Stimulated activated CD8-positive, alpha-beta memory T cell treated with anti-CD3 and anti-CD28 coated beads, Interleukin-4, amount 100 ng/mL, for 1 hour (primary cell): ENCODE measurements at places on chromosomes 13 and 19.

GRCh38 chr19:47473336-47473735 is 1.6 kb upstream of the SLC8A2 start:
- DNase-seq = no peak

- DNase-seq = peak; percentile 55
Measured at GRCh38 chr19:46265217-46265828, 31.5 kb upstream of the HIF3A start.

GRCh38 chr19:28332886-28333285 is 880.1 kb downstream of the UQCRFS1 start:
- DNase-seq = no peak

DNA sequence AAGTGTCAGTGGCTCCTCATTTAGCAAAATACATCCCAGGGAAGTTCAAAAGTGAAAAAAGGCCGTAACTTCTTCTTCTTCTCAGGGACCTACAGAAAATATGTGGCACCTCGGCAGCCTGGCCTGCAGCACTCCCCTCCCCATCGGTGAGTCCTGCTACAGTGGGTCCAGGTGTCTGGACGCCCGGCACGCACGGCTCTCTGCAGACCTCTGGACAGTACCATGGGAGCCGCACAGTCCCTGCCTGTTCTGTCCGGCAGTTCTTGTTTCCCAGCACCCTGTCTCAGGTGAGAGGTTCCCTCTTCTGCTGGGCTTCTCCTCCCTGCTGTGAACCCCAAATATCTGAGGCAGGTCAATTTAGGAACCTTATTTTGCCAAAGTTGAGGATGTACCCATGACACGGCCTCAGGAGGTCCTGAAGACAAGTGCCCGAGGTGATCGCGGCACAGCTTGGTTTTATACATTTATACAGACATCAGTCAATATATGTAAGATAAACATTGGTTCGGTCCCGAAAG is 36.8 kb upstream of the ALOX5AP start:
- no peak for DNase-seq

DNA sequence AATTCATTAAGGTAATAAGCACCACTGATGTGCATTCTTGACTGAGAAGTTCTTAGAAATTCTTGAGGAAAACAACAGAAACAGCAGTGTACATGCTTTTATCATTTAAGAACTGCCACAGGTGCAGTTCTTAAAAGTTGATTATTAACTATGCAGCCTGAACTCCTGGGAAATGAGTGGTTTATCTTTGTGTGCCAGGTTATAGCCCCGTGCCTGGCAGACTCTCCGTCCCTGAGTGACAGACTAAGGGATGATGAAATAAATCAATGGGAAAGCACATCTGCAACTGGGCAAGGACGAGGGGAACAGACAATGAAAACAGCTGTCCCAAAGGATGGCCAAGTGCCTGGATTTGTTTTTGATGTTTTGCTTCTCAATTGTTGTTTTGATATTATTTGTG is 84.4 kb upstream of the SPATA13 start:
- no peak for DNase-seq

DNA sequence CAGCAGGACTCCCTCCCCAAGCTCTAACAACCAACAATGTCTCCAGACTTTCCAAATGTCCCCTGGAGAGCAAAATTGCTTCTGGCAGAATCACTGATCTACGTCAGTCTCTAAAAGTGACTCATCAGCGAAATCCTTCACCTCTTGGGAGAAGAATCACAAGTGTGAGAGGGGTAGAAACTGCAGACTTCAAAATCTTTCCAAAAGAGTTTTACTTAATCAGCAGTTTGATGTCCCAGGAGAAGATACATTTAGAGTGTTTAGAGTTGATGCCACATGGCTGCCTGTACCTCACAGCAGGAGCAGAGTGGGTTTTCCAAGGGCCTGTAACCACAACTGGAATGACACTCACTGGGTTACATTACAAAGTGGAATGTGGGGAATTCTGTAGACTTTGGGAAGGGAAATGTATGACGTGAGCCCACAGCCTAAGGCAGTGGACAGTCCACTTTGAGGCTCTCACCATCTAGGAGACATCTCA is 6.2 kb upstream of the CEACAM5 start:
- DNase-seq = no peak

DNA sequence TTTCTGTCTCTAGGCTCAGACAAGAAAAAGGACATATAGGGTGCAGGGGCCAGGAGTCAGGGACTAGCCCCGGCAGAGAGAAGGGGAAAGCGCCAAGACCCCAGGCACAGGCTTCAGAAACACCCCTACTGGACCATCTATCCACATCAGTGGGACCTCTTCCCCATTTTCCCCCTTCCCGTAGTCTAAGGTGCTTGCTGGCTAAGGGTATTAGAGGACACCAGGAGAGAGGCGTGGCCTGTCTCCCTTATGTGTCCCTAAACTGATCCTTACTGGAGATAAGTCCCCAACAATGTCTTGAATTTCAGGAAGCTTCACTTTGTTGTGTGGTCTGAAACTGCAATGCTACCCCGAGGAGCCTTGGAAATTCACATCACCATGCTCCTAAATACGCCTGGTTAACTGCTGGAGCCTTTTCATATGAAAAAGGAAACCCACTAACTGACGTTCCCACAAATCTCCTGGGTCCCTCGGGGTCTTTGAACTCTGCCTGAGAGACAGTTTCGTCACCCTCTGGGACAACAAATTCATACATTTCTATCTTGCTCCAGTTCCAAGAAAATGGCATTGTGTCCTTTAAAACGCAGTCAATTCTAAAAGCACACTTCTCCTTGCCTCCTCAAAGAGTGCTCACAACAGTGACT is 197.7 kb downstream of the COL4A1 start:
- DNase-seq = no peak

DNA sequence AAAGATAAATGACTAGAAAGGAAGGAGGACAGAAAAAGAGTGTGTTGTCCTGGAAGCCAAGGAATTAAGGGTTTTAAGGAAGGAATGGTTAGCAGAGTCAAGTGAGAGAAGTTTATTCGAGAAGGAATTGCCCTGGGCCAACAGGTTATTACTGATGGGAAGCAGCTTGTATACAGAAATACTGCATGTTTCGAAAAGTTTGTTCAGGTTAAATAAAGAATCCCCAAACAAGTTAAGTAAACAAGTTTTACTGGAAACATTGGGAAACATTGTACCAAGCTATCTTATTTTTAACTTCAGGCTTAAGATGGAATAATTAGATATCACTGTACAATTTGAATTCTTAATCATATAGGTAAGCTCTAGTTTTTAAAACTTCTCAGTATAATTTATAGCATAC is 28.2 kb upstream of the FBXL3 start:
- no peak for DNase-seq

DNA sequence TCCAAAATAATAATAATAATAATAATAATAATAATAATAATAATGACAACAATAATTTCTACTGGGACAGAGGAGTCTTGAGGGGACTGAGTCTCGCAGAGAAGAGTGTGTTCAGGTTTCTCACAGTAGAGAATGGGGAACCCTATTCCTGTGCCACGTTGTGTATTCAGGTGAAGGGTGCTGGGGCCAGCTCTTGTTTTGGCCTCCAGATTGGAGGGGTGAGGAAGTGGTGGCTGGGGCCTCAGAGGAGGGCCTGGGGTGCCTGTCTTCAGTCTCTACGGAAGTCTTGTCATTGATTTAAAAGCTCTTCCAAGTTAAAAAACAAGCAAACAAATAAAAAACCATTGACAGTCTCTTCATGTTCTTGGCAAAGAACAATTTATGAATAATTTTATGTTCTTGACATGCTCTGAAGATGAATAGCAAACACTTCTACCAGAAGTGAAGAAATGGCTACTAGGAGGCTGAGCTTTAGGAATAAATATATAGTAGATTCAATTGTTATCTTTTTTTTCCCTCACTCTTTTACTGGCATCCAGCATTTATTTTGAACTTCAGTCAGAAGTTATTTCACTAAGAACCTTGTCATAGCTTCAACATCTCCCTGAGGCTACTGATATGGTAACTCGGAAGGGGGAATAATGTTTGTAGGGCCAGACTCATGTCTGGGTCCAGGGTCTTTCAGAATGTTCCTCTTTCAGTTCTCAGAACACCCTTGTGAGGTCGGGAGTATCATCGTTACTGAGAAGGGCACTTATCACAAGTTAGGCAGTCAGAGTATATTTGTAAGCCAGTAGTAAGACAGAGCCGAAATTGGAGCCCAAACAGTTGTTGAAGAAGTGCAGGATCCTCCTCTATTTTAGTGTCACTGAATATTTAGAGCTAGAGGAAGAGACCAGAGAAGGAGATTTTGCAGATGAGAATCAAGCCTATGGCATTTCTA is 13.1 kb downstream of the LRCH1 start:
- no peak for DNase-seq

GRCh38 chr13:98685146-98685545 is 67.3 kb downstream of the SLC15A1 start:
- DNase-seq = no peak

- DNase-seq = no peak
Measured at GRCh38 chr19:5881543-5882299, 11.4 kb upstream of the FUT5 start.

DNA sequence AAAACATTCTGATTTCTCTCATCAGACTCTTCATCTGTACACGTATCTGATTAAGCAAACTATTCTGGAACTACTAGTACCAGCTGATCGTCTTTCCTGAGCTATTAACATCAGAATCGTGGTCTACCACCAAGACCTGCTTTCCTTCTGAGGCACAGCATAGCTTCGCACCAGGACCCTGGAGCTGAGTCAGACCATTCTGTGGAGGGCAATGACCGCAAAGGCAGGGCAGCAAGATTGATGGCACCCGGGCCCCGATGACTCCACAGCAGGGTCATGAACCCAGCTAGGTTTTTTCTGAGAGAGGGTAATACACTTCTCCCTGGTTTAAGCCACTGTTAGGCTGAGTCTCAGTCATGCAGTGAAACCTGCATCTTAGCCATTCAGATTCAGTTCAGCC is 158.7 kb upstream of the GPR12 start:
- no peak for DNase-seq

GRCh38 chr13:27065582-27065981 is 106.0 kb downstream of the USP12 start:
- DNase-seq = no peak

GRCh38 chr19:30267332-30267731 is 104.9 kb upstream of the ZNF536 start:
- DNase-seq = no peak

DNA sequence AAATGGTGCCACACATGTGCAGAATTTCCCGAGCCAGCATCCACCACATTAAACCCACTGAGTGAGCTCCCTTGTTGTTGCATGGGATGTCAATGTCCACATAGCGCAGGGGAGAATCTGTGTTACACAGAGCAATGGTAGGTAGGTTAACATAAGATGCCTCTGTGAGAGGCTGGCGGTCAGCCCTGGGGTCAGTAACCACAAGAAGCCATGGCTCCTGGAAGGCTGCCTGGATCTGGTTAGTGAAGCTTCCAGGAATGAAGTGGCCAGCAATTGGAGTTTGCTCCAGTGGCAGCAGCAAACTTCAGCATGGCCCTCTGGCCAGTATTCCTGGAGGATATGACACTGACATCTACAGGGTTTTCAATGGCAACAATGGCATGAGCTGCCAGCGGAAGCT is 37.0 kb upstream of the PCDH9 start:
- DNase-seq = no peak

- DNase-seq = no peak
Measured at GRCh38 chr13:35593651-35594050, 117.2 kb upstream of the MAB21L1 start.

- no peak for DNase-seq
Measured at GRCh38 chr19:54179921-54180461, 7.0 kb upstream of the TMC4 start.

DNA sequence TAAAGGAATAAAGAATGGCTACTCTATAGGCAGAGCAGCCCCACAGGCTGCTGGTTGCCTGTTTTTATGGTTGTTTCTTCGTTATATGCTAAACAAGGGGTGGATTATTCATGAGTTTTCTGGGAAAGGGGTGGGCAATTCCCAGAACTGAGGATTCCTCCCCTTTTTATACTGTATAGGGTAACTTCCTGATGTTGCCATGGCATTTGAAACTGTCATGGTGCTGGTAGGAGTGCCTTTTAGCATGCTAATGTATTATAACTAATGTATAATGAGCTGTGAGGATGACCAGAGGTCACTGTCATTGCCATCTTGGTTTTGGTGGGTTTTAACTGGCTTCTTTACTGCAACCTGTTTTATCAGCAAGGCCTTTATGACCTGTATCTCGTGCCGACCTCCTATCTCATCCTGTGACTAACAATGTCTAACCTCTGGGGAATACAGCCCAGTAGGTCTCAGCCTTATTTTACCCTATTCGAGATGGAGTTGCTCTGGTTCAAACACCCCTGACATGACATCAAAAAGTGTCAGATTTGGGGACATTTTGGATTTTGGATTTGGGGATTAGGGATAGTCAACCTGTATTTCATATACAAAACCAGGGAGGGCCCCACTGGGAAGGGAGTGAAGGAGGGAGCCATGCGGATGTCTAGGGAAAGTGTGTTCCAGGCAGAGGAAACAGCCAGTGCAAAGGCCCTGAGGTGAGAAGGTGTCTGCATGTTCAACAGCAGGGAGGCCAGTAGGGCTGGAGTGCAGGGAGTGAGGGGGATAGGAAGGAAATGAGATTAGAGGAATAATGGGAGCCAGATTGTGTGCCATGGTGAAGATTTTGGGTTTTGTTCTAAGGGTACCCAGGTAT is 10.9 kb downstream of the FXYD5 start:
- DNase-seq = no peak

DNA sequence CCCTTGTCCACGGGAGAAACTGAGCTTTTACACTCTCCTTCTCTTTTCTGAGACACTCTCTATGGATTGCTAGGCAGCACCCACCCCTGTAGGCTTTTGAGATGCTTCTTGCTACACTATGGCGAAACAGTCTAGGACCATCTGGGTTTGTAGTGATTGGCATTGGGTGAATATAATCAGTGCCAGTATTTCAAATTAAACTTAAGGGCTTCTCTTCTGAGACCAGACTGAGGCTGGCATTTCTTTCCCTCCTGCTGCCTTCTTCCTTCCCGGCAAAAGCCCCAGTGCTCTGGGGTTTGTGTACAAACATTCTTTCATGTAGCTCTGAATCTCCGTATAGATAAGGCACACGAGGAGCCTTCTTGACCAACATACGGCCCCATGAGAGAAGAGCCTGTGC is 276.7 kb downstream of the SLC7A1 start:
- no peak for DNase-seq

GRCh38 chr13:44667943-44668342 is 91.8 kb upstream of the TSC22D1 start:
- no peak for DNase-seq

- no peak for DNase-seq
Measured at GRCh38 chr19:52221831-52222375, 32.1 kb downstream of the PPP2R1A start.

DNA sequence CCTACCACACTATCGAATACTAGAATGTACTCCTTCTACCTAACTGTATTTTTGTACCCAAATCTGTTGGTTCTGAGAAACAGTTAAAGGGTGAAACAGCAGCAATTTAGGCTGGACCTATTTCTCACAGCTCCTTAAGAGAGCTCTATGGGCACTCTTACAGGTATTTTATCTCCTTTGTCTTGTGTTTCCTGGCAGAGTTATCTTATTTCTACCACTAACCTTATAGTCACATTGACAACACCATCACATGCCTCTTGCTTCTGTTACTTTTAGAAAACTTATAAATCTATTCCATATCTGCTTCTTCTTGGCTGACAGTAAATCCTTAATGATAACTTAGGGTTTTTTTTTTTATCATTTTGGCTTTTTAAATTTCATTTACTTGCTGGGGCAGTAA is 130.7 kb downstream of the MYO16 start:
- DNase-seq = no peak
